Myocyte (in vitro differentiated cells): ENCODE measurements at places on chromosomes 5 and 9.

- peak; percentile 81 for DNase-seq
Observed at GRCh38 chr5:429453-430188, 13.4 kb upstream of the EXOC3 start.

- no peak for DNase-seq
Observed at GRCh38 chr5:139646912-139647505, 1.1 kb upstream of the CXXC5 start.

DNA sequence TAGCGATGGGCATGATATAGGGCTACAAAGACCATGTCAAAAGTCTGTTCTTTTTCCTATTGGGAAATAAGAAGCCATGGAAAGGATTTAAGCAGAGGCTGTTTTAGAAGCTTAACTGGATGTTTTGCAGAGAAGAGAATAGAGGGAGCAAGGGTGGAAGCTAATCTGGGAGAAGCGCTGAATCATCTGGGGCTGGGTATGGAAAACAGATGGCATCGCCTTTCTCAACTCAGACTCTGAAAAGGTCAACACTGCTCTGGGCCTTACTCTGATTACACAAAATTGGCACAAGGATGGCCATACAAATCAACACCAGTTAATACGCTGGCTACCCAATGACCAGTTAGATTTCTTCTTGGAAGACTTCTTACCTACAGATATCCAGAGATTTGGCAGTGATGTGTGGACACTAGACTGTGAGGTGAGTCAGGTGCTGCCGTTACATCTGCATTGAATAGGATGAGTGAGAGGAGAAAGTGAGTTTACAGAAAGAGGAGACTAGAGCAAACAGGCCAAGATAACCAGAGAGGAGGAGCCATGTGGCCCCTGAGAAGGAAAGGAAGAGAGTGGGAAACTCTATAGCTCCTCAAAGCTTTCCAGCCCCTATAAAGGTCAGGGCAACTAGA lies 6.2 kb upstream of the TCERG1 start:
- DNase-seq, result peak; percentile 56

DNA sequence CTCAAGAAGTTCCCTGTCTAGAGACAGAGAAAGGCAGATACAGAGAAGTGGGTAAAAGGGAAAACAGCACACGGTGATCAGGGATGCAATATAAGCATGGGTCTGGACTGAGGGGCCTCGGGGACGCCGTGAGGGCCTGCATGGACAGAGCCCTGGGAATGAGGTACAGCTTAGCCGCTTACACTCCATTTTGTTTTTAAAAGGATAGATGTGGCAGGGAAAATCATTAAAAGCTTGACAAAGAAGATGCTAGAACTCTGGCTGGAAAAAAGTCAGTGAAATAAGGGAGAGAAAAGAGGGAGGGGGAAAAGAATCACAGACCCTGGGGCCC lies 69.1 kb downstream of the EPB41L4B start:
- DNase-seq, result no peak

GRCh38 chr5:33994845-33995244 lies 10.4 kb upstream of the SLC45A2 start:
- no peak for DNase-seq

DNA sequence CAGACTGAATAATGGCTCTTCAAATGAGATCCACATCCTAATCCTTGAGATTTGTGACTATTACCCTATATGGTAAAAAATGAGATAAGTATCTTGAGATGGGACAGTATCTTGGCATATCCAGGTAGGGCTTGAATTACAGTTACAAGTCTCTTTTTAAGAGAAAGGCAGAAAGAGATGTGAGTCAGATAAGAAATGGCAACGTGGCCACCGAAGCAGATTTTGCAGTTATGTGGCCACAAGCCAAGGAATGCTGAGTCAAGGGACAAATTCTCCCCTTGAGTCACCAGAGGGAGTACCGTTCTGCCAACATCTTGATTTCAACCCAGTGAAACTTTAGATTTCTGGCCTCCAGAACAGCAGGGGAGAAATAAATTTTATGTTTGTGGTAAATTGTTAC lies 1983.0 kb upstream of the C9orf72 start:
- DNase-seq, result peak; percentile 84

DNA sequence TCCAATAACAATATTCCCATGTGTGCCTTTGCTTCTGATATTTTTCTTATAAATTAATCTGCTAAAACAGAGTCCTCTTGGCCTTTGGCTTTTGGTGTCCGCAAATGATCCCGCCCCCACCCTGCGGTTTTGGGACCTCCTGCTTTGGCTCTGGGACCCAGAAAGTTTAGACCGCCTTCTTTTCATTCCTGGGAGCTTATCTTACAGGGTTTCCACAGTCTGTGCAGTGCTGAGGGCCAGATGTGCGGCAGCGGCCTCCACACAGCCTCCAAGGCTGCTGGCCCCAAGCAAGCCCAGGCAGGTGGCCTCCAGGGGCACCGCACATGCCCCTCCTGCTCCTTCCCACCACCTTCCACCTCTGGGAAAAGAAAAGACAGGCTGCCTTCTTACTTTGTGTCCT lies 191.5 kb downstream of the ERCC6L2 start:
- DNase-seq, result no peak

DNA sequence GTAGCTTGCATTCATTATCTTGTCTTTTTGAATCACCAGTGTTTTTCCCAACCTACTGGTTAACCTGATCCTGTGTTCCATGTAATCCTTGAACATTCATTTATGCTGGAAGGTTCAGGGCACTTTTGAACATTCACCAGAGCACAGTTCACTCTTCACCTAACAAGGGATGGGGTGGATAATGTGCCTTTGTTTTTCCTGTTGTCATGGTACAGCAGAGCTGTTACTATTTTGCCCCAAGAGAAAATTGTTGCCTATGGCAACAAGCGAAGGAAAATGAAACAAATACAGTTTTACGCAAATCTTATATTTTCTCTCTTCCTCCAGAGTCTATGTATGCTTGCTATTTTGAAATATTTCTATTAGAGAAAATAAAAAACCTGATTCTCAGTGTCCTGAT lies 60.3 kb upstream of the RIOK2 start:
- no peak for DNase-seq

- no peak for DNase-seq
Observed at GRCh38 chr9:89723469-89724100, 118.8 kb downstream of the GADD45G start.

DNA sequence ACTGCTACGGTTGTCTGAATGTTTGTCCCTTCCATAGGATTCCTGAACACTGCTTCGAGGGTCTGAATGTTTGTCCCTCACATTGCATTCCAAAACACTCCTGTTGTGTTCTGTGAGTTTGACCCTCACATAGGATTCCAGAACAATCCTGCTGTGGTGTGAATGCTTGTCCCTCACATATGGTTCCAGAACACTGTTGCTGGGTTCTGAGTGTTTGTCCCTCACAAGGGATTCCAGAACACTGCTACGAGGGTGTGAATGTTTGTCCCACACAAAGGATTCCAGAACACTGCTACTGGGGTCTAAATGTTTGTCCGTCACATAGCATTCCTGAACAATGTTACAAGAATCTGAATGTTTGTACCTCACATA lies 201.2 kb downstream of the FOXD4L6 start:
- DNase-seq, result no peak

- no peak for DNase-seq
Observed at GRCh38 chr9:131886826-131887225, 146.9 kb upstream of the RAPGEF1 start.

DNA sequence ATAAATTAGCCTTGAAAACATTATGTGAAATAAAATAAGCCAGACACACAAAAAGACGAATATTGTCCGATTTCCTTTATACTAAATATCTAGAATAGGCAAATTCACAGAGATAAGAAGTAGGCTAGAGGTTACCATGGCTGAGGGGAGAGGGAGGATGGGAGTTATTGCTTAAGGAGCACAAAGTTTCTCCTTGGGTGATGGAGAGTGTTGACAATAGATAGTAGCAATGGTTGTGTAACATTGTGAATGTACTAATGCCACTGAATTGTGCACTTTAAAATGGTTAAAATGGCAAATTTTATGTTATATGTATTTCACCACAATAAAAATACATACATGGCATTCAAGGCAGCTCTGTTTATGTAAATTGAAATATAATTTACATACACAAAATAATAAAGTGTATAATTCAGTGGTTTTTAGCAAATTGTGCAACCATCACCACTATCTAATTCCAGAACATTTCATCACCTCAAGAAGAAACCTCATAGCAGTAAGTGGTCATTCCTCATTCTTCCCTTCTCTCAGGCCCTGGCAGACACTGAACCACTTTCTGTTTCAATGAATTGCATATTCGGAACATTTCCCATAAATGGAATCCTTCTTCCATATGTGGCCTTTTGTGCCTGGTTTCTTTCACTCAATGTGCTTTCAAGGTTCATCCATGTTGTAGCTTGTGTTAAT lies 59.2 kb downstream of the NDST1 start:
- DNase-seq, result peak; percentile 33

DNA sequence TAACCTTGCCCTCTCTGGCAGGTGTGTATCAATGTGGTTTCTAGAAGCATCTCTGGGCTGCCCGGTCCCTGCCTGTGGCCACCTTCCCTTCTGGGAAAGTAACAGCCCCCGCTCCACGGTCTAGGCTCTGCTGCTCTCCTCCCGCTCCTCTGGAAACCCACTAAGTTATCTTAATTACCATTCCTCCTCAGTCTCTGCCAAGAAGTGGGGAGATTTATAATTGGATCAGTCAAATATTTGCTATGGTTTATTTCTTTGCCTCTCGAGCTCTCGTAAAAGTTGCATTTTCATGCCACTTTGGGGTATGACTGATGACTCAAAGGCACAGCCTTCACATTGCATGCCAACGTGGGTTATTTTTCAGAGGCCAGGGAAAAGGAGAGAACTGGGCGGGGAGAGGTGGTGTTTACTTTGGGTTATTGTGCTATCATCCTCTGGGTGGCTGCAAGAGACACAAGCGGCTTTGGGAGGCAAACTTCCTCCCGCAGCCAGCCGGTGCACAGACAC lies 205.3 kb upstream of the WWC1 start:
- DNase-seq, result peak; percentile 23

DNA sequence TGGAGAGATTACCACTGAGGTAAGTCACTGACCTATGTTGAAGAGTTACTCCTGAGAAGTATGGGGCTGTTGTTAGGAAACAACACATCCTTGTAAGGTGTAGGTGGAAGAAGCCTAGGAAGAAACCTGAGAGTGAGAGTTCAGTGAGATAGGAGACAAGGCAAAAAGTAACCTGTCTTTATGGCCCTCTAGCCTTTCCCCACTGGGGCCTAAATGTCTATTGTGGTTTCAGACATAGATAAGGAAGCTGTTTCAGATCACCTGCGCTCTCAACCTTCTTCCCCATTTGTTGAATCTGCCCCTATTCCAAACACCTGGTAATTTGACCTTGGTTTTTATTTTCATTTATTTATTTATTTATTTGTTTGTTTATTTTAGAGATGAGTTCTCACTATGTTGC lies 397.1 kb upstream of the RORB start:
- no peak for DNase-seq

DNA sequence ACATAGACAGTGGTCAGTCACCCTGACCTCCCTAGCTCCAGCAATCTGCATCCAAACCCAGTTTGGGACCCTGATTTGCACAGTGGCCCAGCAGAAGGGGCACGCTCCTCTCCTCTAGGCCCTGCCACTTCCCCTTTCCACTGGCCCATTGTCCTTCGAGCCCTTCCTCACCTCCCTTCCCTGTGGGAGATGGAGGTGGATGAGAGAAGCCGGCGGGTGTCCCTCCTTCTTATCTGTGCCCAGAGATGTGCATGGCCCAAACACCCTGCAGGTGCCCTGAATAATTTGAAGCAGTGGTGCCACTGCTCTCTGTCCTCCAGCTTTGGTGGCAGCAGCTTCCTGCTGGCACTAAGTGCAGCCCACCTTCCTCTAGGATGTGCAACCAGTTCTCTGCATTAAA lies 140.0 kb downstream of the BARX1 start:
- DNase-seq, result no peak

DNA sequence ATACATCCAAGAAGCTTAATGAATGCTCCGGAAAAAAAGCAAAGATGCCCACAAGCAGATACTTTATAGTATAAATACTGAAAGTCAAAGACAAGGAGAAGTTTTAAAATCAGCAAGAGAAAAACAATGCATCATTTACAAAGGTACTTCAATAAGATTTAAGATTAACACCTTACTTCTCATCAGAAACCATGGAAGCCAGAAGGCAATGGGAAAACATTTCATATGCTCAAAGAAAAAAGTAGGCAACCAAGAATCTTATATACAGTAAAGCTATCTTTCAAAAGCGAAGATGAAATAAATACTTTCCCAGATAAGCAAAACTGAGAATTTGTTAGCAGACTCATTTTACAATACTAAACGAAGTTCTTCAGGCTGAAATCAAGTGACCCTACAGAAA lies 51.1 kb downstream of the ABHD17B start:
- no peak for DNase-seq

DNA sequence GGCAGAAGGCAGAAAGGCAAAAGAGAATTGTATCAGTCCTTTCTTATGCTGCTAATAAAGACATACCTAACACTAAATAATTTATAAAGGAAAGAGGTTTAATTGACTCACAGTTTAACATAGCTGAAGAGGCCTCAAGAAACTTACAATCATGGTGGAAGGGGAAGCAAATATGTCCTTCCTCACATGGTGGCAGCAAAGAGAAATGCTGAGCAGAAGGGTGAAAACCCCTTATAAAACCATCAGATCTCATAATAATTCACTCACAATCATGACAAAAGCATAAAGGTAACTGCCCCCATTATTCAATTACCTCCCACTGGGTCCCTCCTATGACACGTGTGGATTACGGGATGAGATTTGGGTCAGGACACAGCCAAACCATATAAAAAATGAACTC lies 312.5 kb upstream of the PTGER4 start:
- DNase-seq, result peak; percentile 43

- no peak for DNase-seq
Observed at GRCh38 chr5:135194573-135195269, 160.7 kb upstream of the PITX1 start.

- no peak for DNase-seq
Observed at GRCh38 chr5:4941957-4942830, 197.9 kb upstream of the ADAMTS16 start.

DNA sequence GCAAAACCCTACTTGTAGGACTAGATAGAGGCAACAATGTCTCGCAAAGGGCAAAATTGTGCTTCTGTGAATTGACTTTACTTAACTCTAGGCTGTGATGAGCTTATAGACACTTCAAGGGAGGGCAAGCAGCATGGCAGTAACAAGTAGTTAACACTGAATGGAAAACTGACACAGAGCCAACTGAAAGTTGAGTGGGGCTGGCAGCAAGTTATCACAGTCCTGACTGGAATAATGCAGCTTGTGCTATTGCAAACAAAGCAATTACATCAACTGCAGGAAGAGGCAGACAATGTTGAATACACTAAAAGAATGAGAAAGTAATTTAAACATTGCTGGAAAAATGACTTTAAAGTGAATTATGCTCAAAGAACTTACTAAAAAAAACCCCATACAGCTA lies 62.2 kb downstream of the RNF38 start:
- peak; percentile 16 for DNase-seq
